Vein endothelial cell (primary cell): ENCODE measurements at places on chromosomes 12 and 14. TPM values are rescaled to one million over a fixed set of nuclear protein-coding genes. Genes with fewer than 3 reads are reported as not detected.

The EPYC gene
- not detected in 2 replicates for total RNA-seq

The KRT83 gene
- total RNA-seq: not detected in 2 replicates

The MGST1 gene
- total RNA-seq: 17.6 and 39.3 TPM in 2 replicates

The LHX5 gene
- not detected in 2 replicates for total RNA-seq

The FGF6 gene
- not detected in 2 replicates for total RNA-seq

The RHOJ gene
- total RNA-seq: 209 and 210 TPM in 2 replicates

The JDP2 gene
- total RNA-seq: 7.9 and 13.7 TPM in 2 replicates

The TRHDE gene
- total RNA-seq: under 0.01 TPM in 1 of 2 replicates, not detected in the other

The P2RX2 gene
- not detected in 2 replicates for total RNA-seq
